ENCODE measurements at places on chromosomes 5 and 9.

GRCh38 chr9:89356782-89357181, 38.5 kb downstream of the SECISBP2 start:
- DNase-seq, result peak; percentile 37

GRCh38 chr5:93716453-93716852, 24.9 kb downstream of the POU5F2 start:
- DNase-seq, result no peak

- no peak for DNase-seq
Measured at GRCh38 chr5:164742025-164742424, 1236.6 kb downstream of the MAT2B start.

DNA sequence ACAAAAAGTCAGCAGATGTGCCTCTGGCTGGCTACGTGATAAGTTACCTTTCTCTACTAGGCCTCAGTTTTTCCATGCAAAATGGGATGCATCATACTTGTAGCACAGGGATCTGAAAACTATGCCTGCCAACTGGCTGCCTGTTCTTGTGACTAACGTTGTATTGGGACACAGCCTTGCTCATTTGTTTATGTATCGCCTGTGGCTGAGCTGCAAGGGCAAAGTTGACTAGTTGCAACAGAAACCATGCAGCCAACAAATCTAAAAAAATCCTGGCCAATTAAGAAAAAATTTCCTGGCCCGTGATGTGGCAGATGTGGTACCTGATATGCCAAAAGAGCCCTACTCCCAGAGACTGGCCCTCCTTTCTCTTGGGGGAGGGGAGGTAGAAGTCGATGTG, 131.3 kb downstream of the SEC61B start:
- peak; percentile 90 for DNase-seq

GRCh38 chr9:136056546-136057235, 38.4 kb downstream of the NACC2 start:
- DNase-seq, result peak; percentile 72

DNA sequence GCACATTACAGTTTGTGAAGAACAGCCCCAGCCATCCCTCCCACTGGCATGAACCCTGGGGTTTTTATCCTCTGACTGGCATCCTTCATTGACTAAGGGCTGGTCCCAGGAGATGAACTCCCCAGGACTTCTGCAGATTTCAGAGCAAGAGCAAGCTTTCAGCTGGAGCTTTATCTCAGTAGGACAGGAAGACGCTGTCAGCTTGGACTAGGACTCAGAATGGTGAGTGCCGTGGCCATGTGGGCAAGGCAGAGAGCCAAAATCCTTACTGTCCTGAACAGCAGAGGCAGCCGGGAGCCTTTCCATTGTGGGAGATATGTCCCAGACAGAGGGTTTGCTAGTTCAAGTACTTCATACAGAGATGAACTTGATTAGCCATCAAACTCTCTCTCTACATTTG, 3.2 kb upstream of the ACOT12 start:
- peak; percentile 73 for DNase-seq

GRCh38 chr9:122374885-122375420, 4.1 kb downstream of the PTGS1 start:
- DNase-seq, result peak; percentile 98

DNA sequence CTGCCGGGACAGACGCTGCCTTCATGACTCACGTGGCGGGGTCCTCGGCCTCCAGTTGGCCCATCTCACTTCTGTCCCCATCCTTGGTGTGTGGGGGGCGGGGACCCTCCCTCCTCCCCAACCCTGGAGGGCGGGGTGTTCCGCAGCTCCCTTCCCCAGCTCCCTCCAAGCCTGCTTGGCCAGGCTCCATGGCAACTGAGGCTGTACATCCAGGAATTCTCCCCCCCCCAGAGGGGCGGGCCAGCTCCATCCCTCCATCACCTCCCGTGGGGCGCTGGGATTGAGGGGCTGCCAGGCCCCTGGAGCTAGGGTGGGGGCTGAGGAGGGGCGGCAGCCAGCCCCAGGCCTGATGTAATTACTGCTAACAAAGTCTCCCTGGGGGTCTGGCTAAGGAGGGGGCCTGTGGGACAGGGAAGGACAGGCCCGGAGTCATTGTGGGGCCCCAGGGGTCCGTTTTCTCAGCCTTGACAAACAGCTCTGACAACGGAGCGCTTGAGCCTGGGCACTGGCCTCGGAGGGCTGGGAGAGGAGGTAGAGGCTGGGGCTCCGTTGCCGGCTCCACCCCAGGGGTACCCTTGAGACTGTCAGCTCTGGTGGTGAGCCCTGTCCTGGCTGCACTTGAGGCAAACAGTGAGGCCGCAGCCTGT, 8.0 kb downstream of the DIPK1B start:
- DNase-seq, result peak; percentile 92

DNA sequence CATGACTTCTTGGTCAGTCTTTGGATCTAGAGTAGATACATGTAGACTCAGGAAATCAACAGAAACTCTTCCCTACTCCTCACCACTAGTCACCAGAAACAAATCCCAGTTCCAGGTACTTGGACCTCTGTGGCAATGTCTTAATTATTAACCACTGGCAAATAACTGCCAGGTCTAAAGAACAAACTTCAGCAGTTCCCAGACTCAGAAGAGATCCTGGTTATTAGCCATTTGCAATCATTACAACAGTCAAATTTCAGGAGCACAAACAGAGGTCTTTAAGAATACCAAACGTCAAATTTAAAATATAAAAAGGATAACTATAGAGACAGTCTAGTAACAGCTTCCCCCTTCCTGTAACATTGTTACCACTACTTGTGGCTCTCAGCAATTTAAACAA, 10.2 kb downstream of the DIAPH1 start:
- no peak for DNase-seq

DNA sequence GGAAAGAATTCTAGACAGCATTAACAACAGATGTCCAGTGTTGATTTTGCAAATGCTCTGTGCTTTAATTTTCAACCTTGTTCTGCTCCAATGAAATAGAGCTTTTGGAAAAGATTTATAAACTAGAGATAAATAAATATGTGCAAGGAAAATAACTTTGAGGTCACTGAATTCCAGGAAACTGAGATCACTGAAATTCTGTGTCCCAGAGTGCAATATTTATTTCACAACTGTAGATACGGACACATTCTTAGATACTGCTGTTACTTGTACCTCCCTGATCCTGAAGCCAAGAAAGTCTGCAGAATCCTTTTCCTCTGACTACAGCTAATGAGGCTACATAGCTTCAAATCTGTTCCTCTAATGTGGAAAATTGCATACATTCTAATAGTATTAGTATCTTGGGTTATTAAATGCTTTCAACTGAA, 222.9 kb downstream of the DOCK8 start:
- no peak for DNase-seq

- DNase-seq, result no peak
Measured at GRCh38 chr5:146068977-146069779, 36.2 kb downstream of the PLAC8L1 start.

GRCh38 chr5:160514866-160515265, 93.2 kb downstream of the PTTG1 start:
- DNase-seq, result no peak

- no peak for DNase-seq
Measured at GRCh38 chr9:107280543-107280942, 2.5 kb upstream of the RAD23B start.

DNA sequence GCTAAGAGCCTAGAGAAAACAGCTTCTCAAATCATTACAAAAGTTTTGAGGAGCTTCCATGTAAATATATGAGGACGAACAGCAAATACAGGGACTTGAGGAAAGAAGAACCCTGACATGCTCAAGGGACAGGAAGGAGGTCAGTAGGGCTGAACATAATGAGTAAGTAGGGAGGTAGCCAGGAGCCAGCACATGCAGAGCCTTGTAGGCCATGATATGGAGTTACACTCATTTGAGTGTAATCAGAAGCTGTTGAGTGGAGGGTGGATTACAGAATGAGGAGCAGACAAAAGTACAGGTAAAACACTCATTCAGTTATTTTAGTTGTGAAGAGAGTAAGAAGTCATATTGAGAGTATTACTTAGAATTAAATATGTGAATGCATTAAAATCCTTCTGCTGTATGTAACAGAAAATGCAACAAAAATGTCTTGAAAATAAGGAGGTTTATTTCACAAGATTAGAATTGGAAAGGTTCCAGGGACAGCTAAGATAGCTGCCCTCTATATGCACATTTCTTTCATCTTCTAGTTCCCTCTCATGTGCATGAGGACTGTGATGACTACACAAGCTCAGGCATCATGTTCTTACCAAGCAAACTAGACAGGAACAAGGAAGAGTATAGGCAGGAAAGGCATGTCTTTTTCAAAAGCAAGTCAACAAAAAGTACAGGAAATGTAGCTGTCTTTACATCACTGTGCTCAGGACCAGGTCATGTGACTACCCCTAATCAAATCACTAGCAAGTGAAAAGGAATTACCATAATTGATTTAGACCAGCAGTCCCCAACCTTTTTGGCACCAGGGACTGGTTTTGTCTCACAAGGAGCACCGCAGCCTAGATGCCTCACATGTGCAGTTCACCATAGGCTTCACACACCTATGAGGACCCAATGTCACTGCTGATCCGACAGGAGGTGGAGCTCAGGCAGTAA, 87.2 kb downstream of the TMEM232 start:
- no peak for DNase-seq

DNA sequence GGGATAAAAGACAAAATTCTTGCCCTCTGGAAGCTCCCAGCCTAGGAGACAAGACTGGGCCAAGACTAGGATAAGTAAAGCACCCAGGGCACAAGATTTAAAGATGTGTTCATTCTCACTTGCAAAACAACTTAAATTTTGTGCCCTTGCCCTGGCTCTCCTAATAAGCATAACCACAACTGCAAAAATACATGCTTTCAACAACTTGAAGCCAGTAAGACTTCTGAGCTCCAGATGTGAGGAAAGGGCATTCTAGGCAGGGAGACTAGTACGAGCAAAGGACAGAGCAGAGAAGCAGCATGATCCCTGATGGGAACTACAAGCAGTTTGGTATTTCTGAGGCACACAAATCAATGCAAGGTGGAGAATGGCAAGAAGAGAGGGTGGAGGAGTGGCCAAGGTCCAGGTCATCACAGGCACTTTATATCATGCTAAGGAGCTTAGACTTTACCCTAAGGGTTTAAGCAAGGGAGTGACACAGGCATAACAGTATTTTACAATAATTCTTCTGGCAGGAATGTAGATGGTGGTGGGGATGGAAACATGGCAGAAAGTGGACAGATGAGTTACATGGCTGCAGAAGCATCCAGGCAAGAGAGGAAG, 30.1 kb upstream of the SIL1 start:
- no peak for DNase-seq

DNA sequence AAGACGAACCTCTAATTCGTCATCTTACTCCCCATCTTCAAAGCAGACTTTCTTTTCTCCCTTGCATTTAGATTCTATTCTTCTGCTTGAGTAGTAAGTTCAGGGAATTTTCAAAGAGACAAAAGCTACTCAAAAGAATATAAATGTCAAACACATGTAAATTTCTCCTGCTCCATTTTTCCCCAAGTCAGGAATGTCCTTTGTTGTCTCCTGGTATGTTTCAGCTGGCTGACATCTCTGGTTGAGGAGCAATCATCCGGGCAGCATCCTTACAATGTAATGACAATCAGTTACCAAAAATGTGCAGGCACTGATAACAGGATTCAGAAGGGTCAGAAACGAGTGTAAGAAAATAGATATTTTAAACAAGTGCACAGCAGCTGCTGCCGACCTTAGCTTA, 47.6 kb upstream of the PPP1R2B start:
- no peak for DNase-seq

DNA sequence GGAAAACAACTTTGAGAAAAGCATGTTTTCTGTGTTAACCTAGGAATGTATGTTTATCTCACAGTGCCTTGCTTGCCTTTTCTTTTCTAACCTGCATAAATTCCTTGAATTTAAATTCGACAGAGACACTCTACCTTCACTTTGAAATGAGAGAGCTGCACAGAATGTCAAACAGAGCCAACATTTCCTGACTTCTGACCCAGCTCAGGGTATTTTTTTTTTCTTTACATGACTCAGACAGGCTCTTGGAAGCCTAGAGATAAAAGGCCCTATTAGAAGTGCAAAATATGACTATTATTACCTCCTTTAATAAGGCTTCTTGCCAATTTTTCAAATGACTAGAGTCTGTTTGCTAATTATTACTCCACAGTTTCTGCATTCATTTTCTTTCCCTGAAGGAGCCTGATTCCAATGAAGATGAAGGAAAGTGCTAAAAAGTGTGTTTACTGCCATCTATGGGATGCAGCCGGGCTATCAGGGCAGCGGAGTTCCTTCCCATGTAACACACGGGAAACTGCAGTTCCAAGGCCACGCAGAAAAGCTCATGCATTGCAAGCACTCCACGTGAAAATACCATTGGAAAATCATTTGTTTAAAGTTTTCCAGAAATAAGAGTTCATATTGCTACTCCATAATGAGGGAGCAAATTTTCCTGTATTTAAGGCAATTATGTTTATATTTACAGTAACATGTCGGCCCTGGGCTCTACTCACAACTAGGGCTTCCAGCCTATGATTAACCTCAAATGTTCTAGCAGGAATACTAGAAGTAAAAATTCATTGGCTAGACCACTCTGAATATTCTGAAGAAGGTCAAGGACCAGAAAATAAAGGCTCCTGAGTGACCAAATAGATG, 485.6 kb downstream of the ZSWIM6 start:
- no peak for DNase-seq

- no peak for DNase-seq
Measured at GRCh38 chr5:72543811-72544210, 36.6 kb upstream of the ZNF366 start.

DNA sequence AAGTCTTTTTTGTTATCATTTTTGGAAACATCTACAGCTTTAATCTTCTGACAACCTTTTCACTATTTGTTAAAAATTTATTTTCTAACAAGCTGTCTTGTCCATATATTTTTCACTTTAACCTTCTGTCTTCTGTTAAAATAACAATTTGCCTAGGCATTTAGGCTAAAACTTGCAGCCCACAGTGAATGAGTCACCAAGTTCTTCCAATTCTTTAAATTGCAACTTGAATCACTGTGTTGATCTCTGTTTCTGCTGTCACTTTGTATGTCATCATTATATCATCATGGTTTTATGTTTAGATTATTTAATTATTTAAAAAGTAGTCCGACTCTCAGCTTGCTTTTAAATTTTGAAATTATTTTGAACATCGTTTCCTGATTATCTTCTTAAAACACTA, 473.8 kb upstream of the PTPRD start:
- no peak for DNase-seq

Measured in osteoblast (primary cell).